ENCODE measurements at places on chromosomes 5 and 9.
A peak's percentile ranks its signal among the peaks of the same experiment; 100 is the strongest.

DNA sequence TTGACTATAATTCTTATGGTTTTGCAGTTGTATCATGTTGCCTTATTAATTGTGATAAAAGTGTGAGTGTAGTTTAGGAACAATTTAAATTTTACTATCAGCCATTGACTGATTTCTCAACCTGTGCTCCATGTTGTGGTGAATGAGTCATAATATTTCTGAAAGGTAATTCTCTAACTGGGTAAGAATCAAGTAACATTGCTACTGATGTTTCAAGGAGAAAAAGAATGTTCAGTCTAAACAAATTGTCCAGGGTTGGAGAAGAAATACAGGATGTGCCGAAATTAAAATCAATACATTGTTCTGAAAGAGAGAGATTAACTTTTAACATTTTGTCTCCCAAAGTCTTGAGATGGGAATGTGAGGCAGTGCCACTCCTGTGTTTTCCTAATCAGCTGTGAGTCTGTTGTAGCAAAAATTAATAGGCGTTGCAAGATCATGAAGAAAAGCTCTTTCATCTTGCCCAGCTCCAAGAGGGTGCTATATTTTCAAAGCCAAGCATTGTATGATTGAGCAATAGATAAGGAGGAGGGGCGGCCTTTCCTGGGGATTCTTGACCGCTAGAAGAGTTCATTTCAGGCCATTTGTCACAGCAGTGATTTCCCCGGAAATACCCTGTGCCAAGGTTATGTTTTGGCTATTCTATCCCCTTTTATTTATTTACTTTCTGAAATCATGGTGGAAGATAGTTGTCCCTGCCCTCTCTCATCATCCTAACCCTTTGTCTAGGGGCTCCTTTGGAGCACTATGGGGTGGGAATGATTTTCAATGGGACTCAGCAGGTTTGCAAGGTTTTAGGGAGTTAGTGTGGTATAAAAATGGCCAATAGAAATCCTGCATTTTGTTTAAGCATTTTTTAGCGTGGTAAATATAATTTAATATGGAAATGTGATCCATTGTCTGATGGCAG lies 151.6 kb downstream of the FOCAD start:
- no peak for DNase-seq

DNA sequence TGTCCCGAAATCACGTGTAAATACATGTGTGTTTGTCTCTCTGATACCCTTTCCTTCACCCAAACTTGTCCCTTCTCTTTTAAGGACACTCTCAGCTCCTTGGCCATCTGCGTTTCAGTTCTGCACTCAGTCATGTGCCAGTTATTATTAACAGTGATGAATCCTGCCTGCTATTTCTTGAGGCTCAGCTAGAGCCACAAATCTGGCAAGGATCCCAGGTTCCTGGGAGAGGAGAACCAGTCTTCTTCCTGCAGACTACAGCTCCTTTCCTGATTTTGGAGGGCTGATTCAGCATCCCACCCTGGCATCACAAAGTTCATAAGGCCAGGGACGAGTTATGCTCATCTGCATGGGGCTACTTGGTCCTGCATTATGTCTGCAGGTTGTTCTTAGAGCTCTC lies 5.6 kb downstream of the MAMDC2 start:
- DNase-seq: no peak

DNA sequence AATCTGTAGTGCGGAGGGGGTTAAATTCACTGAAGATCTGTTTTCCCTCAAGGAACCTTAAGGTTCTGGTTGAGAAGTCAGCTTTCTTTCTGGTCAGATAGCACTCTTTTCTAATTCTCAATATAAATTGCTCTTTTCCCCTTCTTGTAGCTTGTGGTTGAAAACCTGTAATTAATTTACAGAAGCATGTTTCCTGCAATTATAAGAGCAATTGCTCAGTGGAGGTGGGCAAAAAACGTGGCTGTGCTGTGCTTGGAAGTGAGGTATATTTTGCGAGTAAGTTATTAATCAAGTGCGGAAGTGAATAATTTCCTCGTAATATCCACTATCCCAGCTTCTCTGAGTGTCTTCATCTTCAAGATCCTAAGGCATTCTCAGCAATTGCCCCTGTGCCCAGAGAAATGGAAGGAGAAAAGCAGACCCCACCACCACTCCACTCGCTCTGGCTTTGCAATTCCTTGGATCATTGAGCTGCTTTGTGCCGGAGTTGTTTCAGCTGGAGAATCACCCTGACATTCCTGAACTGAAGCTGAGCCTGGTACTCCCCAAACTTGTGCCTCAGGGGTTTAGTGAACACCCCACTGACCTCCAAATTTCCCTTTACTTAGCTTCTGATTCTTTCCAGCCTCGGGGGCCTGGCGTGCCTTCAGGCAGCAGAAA lies 140.6 kb downstream of the LRRC70 start:
- no peak for DNase-seq

DNA sequence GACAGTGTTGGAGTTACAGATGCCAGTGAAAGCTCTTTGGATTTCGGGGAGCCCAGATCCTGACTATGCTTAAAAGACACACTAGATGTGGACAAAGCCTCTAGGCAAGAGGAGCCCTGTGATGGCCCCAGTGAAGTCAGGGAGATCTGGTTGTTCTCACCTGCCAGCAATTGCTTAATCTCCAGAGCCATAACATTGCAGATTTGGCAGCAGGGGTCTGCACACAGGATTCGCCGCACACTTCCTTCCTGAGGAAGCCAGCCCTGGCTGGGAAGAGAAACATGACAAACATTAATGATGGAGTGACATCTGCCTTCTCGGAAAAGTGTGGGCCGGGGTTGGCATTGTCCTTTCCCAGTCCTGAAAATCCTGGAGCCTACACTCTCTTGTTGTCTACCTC lies 65.2 kb upstream of the PHF24 start:
- DNase-seq: no peak

DNA sequence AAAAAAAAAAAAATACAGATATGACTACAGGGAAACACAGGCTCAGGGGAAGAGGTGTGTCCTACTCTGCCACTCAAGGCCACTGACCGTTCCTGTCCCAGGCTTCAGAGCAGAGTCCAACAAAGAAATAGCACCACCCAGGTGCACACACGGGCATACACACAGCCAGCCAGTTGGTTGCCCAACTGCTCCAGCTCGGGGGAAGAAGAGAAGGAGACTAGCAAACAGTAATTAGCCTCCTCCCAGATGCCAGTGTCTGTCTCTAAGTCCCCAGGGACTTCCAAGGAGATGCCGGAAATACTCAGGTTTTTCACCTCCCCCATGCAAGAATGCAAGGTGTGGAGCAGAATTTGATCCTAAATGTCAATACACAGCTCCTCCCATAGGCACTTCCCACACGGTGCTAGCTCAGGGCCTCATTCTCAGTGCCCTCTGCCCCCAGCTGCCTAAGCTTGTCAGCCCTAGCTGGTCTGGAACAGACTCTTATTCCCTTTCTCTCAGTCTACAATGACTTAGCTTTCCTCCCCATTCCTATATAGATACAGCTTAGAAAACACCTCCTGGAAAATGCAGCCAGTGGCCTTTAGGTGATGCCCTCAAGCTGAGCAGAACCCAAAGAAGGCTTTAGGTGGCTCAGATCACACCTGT lies 1.7 kb downstream of the MYORG start:
- no peak for DNase-seq

GRCh38 chr5:61805101-61805500 lies 473.0 kb downstream of the ZSWIM6 start:
- no peak for DNase-seq

- no peak for DNase-seq
These were observed 167.9 kb upstream of the FREM1 start for GRCh38 chr9:15077946-15078729.

- no peak for DNase-seq
These were observed 47.6 kb downstream of the AQP7 start for GRCh38 chr9:33354651-33355211.

DNA sequence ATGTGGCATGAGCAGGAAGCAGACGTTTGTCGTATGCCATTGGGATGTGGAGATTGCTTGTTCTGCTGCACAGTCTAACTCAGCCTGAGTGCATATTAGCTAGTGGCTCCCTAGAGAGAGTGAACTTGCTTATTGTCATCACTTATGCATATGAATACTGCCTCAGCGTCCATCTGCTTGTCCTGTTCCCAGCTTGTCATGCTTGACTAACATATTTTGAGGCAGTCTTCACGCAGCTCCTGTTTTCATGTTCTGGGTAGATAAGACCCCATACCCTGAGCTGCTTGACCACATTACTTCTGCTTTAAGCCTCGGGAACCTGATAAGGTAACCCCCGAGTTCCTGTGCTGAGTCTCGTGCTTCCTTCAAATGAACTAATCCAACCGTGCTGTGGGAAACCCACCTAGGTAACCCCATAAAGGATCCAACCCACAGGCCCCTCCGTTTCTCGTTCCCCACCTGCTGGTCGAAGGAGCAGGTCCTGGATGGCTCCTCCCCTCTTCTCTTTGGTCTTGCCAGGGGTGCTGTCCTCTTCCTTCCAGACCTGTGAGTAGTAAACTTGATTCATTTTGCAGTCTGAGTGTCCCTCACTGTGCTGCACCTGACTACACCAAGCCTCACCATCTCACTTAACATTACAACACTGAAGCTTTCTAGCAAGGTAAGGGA lies 25.0 kb downstream of the ANKRD33B start:
- no peak for DNase-seq

GRCh38 chr9:22204240-22204639 lies 195.1 kb upstream of the CDKN2B start:
- no peak for DNase-seq

GRCh38 chr5:176817841-176818377 lies 7.5 kb downstream of the UNC5A start:
- DNase-seq: peak; percentile 49

- no peak for DNase-seq
These were observed 243.0 kb downstream of the ZSWIM6 start for GRCh38 chr5:61575103-61575502.
